ENCODE measurements at places on chromosomes 5 and 9.

DNA sequence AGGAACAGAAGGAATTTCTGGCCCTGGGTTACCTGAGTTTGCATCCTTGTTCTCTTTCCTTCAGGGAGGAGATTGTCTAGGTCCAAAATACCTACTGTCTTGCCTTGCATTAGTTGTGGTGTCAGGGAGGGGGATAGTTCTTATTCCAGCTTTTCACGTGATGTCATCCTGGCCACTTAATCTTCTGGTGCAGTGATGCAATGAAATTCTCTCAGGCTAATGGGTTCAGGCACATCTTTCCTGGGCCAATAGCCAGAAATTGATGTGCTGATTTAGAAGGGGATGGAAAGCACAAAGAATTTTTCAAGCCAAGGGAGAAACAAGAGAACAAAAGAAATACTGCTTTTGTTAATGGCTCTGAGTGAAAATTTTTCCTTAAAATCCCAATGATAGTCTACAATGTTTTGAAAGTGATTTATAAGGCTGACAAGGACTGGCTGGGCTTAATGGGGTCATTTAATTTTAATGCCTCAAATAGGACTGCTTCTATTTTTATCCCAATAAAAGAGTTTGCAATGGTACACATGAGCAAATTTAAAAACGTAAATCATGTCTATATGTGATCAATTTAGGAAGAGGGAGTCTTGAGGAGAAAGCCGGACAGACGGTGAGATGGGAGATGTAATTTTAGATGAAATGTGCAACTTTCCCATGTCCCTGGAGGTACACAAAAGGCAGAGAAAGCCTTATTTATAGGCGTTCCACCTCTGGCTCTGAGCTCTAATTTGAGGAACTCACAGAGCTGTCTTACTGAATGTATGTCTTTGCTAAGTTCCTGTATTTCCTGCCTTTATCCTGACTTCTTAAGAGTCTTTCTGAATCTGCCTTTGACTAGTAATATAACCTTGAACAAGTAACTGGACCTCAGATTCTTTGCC is 89.3 kb upstream of the SV2C start:
- no peak for DNase-seq

DNA sequence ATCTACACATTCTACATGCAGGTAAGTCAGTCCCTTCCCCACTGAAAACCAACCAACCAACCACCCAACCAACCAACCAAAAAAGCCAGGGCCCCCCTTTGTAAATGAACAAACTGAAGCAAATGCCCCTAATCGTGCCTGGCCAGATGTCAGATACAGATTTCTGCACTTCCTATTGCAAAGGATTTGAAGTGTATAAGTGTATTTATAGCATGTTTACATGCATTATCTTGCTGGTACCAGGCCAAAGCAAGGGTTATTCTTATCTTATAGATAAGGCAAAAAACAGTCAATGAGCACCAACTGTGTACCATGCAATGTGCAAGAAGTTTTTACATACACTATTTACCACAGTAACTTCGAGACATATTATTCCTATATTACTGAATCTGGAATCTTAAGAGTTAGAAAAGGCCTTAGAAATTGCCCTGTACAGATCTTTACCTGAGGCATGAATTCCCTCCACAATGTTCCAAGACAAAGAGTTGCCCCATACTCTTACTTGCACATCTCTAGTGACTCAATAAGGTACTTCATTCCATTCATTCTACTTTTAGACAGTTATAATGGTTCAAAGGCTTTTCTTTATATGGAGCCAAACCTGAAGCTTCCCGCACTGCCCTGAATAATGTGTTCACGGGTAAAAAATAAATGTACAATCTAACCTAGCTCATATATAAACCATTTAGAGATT is 51.7 kb upstream of the NR5A1 start:
- peak; percentile 59 for DNase-seq

DNA sequence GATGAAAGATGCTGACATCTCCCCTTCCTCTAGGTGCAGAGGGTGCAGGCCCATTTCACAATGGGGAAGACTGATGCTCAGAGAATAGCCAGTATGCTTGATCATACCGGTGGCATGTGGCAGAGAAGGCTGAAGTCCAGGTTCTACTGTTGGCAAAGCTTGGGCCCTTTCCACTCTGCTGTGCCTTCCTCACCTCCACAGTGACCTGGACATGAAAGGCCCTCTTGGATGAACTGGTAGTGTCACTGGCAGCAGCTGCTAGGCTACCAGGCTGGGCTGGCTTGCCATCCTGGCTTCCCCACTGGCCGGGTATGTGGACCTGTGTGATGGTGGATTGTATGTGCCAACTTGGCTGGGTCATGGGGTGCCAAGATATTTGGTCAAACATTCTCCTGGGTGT is 92.0 kb downstream of the GADD45G start:
- DNase-seq: no peak

- no peak for DNase-seq
Observed at GRCh38 chr5:92554447-92555085, 1026.5 kb downstream of the NR2F1-AS1 start.

- no peak for DNase-seq
Observed at GRCh38 chr5:147156012-147156411, 78.8 kb upstream of the STK32A start.

DNA sequence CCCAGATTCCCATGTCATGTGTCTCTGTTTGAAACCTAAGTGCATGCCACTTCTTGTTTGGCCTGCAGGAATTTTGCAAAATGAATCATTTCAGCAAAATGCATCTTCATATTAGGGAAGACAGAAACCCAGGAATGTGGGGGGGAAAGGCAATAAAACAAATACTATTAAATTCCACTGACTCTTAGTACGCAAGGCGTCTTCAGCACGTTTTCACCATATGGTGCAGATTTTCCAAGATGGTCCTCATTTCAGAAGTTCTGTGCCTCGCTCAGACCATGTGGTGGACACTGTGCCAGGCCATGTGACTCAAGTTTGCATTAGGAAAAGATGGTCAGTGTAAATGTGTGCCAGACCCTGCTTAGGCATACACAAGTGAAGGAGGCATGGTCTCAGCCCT is 184.0 kb downstream of the ACTL7B start:
- DNase-seq: no peak

All from erythroblast (primary cell).